IMR-90 (cell line): ENCODE measurements at places on chromosomes 1 and 21.

DNA sequence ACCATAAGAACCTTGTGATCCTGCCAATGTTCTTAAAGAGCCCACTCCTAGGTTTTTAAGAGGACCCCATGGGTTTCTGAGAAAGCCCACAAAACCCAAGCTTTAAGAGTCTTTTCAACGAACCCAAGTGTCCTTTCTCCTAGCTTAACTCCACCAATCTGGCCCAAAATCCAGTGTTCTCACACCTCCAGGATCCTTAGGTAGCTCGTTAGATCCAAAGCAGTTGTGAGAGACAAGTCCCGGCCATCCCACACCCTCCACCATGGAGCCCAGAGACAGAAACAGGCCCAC lies 1.7 kb downstream of the DENND4B start:
- H3K36me3 ChIP-seq = peaks cover 44% of the 10 kb centered on the region
- H3K27ac ChIP-seq = no peak overlapping the region
- peaks cover 9% of the 10 kb centered on the region for H3K4me1 ChIP-seq
- no peaks in the 10 kb centered on the region for H3K27me3 ChIP-seq

GRCh38 chr1:173424782-173425407 lies 52.2 kb upstream of the PRDX6 start:
- DNase-seq = peak; percentile 8
- H3K27me3 ChIP-seq = no peaks in the 10 kb centered on the region
- peaks cover 4% of the 10 kb centered on the region; the same call in 1 of the 2 replicates for H3K4me1 ChIP-seq

- no peak overlapping the region for H3K27ac ChIP-seq
- no peaks in the 10 kb centered on the region; the same call in 1 of the 2 replicates for H3K27me3 ChIP-seq
- no peak for DNase-seq
- no peak overlapping the region for H3K4me3 ChIP-seq
- H3K4me1 ChIP-seq = peaks cover 8% of the 10 kb centered on the region; the same call in 1 of the 2 replicates
These were observed 1.8 kb downstream of the OBSCN start for GRCh38 chr1:228209657-228210056.

GRCh38 chr1:37862330-37862729 lies 2.9 kb upstream of the MTF1 start:
- peaks cover 4% of the 10 kb centered on the region; the same call in 1 of the 2 replicates for H3K4me1 ChIP-seq
- peaks cover 34% of the 10 kb centered on the region for H3K36me3 ChIP-seq

DNA sequence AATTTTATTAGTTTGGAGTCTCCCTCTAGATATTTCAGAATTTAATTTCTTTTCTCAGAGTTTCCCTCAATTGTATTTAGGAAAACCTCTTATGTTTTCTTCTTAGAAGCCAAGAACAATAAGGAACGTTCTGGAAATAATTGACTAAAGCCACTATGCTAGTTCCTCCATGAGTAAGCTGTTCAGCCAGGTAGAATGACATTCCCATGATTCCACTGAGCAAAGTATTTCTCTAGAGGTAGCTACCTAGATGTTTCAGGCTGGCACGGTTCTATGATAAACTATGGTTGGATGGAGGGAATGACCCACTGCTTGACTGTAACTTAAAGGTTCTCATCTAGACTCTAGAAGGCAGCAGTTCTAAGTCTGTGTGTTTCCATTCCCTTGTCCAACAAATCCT lies 62.4 kb downstream of the CLDN17 start:
- no peaks in the 10 kb centered on the region for H3K27me3 ChIP-seq
- no peak overlapping the region for H3K27ac ChIP-seq
- H3K4me3 ChIP-seq = no peak overlapping the region
- no peak for DNase-seq

DNA sequence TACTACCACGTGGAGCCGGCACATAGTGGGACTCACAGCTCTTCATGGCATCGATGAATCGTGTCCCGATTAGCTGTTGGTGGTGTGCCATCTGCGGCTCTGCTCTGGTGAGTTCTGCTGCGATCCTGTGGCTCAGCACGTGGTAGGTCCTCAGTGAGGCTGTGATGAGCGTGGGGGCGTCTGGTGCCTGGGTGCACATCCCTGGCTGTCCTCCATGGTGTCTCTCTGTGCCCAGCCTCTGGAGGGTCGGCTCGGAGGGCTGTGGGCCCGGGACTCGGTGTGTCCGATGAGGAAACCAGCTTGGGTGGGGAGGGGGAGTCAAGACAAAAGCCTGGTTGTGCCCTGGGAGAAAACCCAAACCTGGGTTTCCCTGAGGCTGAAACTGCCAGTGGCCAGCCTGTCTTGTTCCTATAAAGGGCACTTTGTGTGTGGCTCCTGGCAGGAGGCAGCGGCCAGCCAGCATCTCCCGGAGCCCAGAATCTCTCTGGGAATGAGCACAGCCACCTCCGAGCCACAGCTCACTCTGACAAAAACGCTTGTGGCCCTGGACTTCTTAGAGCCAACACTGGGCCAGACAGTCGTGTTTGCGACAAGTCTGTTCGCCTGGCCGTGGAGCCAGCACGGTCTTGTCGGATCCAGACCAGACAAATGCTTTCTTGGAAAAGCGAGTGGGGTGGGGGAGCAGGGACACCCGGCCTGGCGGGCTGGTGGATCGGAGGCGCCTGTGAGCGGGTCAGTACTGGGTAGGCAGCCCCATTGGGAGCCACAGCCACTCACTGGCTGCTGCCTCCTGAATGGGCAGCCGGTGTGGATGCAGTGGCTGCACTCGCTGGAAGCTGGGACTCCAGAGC lies 31.8 kb downstream of the SPSB1 start:
- no peak for DNase-seq
- H3K36me3 ChIP-seq = no peaks in the 10 kb centered on the region
- no peak overlapping the region for H3K27ac ChIP-seq
- no peak overlapping the region for H3K4me3 ChIP-seq
- peaks cover 43% of the 10 kb centered on the region for H3K4me1 ChIP-seq

DNA sequence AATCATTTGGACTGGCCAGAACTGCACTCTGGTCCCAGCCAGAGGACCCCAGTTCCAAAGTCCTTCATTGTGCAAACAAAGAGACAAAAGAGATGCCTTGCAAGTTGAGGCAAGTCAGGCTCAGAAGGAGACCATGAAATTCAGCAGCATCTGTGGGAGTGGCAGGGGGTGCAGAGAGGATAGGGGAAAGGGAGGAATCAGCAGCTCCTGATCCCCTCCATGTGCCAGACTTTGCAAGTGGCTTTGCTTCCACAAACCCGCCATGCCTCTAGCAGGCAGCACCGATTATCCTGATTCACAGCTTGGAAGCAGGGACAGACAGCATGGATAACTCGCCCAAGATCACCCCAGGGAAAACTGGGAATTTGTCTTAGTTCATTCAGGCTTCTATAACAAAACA lies 2.1 kb upstream of the CAPN9 start:
- no peak for DNase-seq
- H3K36me3 ChIP-seq = no peaks in the 10 kb centered on the region
- peaks cover 9% of the 10 kb centered on the region; the same call in 1 of the 2 replicates for H3K4me1 ChIP-seq
- H3K4me3 ChIP-seq = no peak overlapping the region

GRCh38 chr1:63304410-63304809 lies 18.0 kb upstream of the FOXD3 start:
- no peaks in the 10 kb centered on the region; the same call in 1 of the 2 replicates for H3K27me3 ChIP-seq
- no peaks in the 10 kb centered on the region for H3K36me3 ChIP-seq
- H3K4me1 ChIP-seq = no peaks in the 10 kb centered on the region
- no peak overlapping the region for H3K4me3 ChIP-seq
- H3K27ac ChIP-seq = no peak overlapping the region

- H3K4me3 ChIP-seq = no peak overlapping the region
- no peak for DNase-seq
- H3K4me1 ChIP-seq = no peaks in the 10 kb centered on the region
- no peaks in the 10 kb centered on the region for H3K27me3 ChIP-seq
- H3K36me3 ChIP-seq = no peaks in the 10 kb centered on the region
- no peak overlapping the region for H3K27ac ChIP-seq
These were observed 110.9 kb downstream of the ASTN1 start for GRCh38 chr1:177053648-177054047.

- no peak for DNase-seq
- H3K27me3 ChIP-seq = no peaks in the 10 kb centered on the region
- no peaks in the 10 kb centered on the region for H3K36me3 ChIP-seq
- H3K4me3 ChIP-seq = no peak overlapping the region
- H3K4me1 ChIP-seq = no peaks in the 10 kb centered on the region
- H3K27ac ChIP-seq = no peak overlapping the region
These were observed 385.8 kb upstream of the NFIA start for GRCh38 chr1:60696512-60696911.

GRCh38 chr1:1356796-1357401 lies 1.5 kb downstream of the MXRA8 start:
- peak overlapping the region; percentile 96 for H3K27ac ChIP-seq
- no peaks in the 10 kb centered on the region for H3K27me3 ChIP-seq
- peak overlapping the region; percentile 74 for H3K4me3 ChIP-seq
- peaks cover 34% of the 10 kb centered on the region for H3K36me3 ChIP-seq
- H3K4me1 ChIP-seq = peaks cover 45% of the 10 kb centered on the region

DNA sequence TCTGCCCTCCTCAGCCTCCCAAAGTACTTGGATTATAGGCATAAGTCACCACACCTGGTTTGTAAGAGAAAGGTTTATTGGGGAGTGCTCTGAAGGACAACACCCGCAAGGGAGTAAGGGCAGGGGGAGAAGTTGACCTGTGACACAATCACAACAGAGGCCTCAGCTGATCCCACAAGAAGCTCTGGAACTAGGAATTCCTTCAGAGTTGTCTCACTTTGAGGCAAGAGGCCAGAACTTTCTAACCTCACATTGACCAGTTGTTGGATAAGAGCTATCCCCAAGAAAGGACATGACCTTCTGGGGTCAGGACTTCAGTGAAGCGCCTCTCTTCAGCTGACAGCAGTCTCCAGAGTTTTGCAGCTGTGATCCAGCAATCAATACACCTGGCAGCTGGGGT lies 27.4 kb upstream of the RC3H1 start:
- no peaks in the 10 kb centered on the region for H3K27me3 ChIP-seq
- no peak overlapping the region for H3K4me3 ChIP-seq
- no peak for DNase-seq
- H3K36me3 ChIP-seq = no peaks in the 10 kb centered on the region
- no peak overlapping the region for H3K27ac ChIP-seq
- H3K4me1 ChIP-seq = no peaks in the 10 kb centered on the region

DNA sequence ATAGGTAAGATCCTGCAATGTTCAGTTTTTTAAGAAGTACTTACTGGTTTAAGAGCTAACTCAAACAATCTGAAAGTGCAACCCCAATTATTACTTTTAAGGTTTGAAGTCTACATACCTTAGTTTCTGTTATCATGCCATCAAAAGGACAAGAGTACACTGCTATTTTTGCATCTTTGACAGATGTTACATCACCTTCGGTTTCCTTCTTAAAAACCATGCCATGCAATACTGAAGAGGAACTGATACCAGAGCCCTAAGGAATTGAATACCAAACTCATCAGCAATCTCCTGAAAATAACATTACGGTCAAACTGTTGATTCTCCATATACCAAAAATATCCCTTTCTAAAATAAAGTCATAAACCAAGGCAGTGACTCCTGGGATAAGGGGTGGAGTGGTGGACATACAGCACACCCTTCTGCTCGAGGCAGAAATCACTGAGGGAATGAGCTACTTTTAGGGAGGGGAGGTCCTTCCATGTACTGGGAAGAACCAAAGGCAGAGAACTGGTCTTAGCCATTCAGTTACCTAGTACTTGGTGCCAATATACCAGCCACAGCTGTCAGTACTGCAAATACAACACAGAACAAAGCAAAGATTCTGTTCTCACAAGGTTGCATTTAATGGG lies 8.5 kb downstream of the CCT8 start:
- no peak overlapping the region for H3K4me3 ChIP-seq
- H3K27me3 ChIP-seq = no peaks in the 10 kb centered on the region
- no peak overlapping the region for H3K27ac ChIP-seq
- H3K36me3 ChIP-seq = peaks cover 53% of the 10 kb centered on the region
